ENCODE measurements at places on chromosomes 16 and 17.

DNA sequence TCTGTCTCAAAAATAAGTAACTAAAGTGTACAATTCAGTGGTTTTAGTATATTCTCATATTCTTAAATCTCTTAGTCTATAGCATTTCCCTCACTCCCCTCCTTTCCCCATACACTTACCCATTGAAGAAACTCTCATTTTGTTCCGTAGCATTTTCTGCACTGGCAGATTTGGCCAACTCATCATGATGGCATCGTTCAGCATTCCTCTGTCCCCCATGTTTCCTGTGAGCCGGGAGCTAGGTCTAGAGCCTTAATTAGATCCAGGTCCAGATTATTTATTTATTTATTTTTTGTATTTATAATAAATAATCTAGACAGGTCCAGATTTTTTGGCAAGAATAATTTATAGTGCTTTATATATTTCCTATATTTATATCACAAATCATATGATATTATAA lies 31.0 kb downstream of the HEATR3 start:
- no peak for DNase-seq

GRCh38 chr16:4203748-4204147 lies 38.1 kb downstream of the SRL start:
- no peak for DNase-seq

GRCh38 chr17:45090711-45091110 lies 29.6 kb downstream of the NMT1 start:
- DNase-seq: no peak

GRCh38 chr16:54504372-54504771 lies 217.8 kb upstream of the IRX3 start:
- DNase-seq: no peak

DNA sequence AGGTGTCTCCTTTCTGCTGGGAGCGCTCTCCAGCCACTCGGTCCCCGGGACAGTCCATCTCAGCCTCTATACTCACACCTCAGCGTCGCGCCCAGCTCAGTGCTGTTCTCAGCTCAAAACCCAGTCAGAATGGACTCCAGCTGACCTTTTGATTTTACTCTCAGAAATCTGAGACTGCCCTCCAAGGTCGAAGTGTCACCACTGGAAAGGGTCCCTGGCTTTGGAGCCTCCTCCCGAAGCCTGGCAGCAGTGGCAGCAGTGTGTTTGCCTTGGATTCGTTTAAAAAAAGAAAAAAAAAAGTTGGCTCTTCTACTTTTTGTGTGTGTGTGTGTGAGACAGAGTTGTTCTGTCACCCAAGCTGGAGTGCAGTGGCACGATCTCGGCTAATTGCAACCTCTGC lies 10.4 kb downstream of the KLHL36 start:
- no peak for DNase-seq

DNA sequence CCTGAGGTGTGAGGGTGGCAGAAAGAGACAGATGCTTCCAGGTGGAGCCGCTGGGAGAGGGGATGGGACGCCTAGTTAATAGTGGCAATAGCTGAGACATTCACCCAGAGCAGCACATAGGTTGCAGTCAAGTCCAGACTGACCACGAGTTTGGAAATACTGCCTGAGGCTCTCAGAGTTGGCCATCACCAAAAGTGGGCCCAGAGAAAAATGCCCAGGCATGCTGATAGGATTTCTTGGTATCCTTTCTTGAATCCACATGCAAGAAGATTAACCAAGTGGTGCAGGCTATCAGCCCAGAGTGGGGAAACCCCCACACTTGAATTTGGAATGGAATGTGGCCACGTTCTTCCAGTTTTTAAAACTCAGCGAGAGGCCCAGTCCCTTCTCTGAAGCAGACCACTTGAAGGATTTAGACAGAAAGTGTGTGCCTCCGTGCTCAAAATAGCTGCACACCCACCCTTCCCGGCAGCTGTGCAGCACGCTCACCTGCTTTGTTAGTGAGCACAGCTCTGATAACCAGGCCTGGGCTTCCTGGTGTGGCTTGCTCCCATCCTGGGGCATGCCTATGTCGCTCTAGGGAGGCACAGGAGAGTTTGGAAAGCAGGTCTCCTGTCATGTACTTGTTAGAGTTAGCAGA lies 35.7 kb downstream of the PLD6 start:
- no peak for DNase-seq

GRCh38 chr16:31455601-31456314 lies 3.5 kb upstream of the ARMC5 start:
- DNase-seq: peak; percentile 63

DNA sequence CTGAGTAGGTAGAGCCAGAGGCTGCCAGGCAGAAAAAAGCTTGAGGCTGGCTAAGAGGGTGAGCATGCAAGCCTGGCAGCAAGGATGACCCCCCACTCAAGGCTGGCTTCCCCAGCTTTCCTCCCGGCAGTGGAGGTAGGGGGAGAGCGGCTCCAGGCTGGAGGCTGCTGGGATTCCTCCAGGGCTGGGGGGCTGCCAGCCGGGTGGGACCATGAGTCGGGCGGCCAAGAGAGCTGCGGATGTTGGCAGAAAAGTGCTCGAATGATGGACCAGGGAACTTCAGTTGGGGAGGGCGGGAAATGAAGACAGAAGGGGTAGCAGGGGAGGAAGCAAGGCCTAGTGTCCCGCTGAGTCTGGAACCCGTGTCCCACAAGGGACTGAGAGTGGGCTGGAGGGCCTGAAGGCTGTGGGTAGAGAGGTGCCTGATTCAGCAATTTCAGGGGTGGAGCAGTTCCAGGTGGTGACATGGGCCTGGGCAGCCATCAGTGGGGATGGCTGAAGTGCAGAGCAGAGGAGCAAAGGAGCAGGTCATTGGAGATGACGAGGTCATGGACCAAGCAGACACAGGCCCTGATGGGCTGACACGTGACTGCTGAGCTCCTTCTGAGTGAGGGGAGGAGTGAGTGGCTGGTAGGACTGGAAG lies 20.3 kb downstream of the HSD11B2 start:
- no peak for DNase-seq

DNA sequence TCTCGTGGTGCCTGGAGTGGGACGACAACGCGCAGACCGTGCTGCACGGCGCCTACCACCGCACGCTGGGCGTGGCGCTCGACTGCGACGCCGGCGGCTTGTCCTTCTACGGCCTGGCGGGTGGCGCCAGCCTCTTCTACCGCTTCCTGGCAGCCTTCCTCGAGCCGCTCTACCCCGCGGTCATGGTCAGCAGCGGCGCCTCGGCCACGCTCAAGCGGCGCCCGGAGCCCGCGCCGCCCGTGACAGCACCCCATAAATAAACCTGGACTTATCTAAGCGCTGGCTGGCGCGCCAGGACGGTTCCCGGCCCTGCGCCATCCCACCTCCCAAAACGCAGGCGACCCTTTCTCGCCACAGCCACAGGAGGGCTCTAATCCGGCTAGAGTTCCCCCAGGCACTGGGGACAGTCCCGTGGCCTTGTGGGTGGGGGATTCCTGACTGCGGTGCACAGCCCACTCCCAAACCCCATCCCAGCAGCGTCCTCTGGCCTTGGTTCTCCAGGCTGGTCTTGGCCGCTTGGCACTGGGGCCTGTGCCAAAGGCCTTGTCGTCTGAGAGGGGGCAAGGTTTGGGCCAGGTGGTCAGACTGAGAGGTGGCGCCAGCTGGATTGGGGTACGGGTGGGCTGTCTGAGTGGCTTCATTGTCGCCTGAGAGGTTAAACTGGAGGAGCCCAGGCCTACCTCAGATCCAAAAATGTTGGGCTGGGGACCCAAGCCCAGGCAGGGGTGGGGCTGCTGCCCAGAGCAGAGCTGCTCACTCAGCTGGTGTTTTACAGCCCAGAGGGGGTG lies 10.1 kb upstream of the SLC16A5 start:
- peak; percentile 57 for DNase-seq

DNA sequence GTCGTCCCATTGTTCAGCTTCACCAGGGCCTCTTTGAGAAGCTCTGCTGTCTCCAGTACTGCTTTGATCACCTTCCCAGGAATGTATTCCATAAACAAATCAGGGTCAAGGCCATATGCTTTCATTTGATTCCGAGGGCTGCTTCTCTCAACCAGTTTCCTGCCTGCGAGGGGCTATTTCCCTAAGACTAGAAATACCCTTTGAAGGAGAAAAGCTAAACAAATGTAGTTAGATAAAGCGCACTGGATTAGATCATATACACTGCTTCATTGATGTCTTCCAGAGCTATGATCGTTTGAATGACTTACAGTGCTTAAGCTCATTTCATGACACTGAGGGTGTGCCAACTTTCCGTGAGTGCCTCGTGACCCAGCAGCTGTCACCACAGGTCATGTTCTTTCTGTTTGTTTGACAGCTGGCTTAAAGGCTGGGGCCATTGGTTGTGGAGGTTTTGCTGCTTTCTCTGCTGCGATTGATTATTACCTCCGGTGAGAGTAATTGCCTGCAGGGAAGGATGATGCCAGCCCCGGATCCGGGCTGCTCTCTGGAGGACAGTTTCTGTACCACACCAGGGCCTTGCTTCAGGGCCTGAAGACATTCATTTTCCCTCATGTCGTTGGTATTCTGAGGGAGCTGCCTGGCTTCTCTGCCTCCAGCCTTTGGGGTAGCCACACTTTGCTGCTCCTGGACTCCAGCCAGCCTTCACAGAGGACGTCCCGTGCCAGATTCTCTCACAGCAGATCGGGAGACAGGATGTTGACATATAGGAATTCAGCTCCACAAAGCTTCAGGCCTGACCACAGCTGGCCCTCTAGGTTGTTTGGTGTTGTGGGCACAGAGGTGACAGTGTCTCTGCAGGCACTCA lies 3.9 kb downstream of the TIMM22 start:
- no peak for DNase-seq

DNA sequence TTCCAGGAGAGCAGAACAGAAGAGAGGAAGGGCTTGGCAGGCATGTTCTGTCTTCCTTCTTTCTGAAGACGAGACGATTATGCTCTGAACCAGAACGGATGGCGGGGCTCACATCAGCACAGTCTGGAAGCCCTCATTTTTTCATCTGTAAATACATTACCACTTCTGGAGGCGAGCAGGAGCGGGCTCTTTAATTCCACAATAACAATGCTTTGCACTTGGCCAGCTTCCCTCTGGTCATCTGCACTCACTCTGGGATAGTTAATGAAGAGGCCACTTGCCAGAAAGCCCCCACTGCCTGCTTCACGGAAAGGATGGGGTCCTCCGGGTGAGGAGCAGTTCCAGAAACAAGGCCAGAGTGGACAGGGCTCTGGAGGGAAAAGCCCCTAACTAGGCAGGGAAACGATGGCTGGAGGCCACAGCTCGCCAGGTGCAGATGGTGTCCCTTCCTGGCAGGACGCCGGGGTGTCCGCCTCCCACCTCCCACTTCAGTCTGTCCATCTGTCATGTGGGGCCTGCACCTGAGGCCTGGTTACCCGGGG lies 13.1 kb upstream of the BCAR1 start:
- DNase-seq: no peak

DNA sequence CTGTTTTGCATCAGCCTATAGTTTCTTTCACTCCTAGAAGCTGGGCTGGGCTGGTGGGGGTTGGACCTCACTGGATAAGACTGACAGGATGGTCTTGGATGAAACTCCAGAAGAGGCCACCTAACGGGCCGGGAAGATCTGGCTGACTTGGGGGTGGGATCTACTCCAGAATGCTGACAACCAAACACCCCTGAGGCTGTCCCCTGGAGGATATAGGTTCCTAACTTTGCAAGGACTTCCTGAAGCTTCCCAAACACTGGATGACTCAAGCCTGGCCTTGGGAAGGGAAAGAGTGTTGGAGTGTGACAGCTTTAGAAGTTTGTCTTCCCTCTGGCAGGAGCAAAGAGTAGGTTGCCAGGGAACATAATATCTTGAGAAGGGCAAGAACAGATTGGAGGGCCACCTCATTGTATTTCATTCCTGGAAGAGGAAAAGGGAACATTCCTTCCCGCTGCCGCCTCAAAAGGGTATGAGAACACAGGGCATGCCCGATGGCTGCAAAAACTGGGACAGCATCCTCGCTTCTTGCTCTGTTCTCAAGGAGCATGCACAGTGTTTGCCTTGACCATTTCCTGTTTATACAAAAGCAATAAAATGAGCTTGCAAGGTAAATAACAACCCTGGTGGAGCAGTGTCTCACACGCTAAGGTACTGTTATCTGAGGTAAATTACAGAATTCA lies 6.8 kb upstream of the CYB5B start:
- no peak for DNase-seq

- no peak for DNase-seq
These were observed 50.1 kb upstream of the IRX3 start for GRCh38 chr16:54336631-54337204.

- DNase-seq: no peak
These were observed 1.5 kb downstream of the CACNA1H start for GRCh38 chr16:1154291-1154886.

All from hematopoietic multipotent progenitor cell treated with erythropoietin and hydrocortisone succinate and interleukin-3 and kit ligand, for 8 days (in vitro differentiated cells).